ENCODE measurements at places on chromosomes 3 and 15. TPM values are rescaled to one million over a fixed set of nuclear protein-coding genes. Genes with fewer than 3 reads are reported as not detected.
A peak's percentile ranks its signal among the peaks of the same experiment; 100 is the strongest.

DNA sequence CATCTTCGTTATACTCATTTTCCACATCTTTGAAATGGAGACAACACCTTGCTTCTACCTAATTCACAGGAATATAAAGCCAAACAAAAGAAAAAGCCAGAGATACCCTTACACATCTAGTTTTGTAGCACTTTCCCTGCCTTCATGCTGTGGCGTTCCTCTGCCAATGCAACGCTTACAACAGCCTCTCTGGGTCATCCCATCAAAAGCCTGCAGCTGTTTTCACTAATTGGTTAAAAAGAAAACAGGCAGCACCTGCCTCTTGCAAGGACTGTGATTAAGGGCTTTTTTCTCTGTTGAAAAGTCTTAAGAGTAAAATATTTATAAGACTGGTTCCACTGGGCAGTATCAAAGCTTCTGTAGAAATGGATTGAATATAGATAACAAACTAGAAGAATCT lies 120.3 kb downstream of the FMN1 start:
- H3K4me3 ChIP-seq, result no peak overlapping the region
- no peaks in the 10 kb centered on the region for H3K36me3 ChIP-seq
- H3K27ac ChIP-seq, result no peak overlapping the region
- no peaks in the 10 kb centered on the region for H3K4me1 ChIP-seq

DNA sequence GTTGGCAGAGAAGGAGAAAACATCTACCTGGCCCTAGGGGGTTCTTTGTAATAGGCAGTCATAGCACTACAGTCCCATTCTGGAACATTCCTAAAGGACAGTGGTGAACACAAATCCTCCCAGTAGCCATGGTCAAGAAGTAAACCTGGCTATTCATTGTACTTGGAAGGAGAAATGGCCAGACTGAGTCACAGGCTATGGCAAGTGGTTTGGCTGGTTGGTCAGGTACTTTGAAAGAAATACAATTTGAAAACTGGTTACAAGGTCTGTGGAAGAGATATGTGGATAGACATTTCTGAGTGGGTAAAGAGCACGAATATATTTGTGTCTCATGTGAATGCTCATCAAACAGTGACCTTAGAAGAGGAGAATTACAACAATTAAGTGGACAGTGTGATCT lies 33.0 kb upstream of the FAN1 start:
- H3K4me3 ChIP-seq, result no peak overlapping the region
- H3K4me1 ChIP-seq, result no peaks in the 10 kb centered on the region
- no peak overlapping the region for H3K27ac ChIP-seq
- no peaks in the 10 kb centered on the region for H3K36me3 ChIP-seq

DNA sequence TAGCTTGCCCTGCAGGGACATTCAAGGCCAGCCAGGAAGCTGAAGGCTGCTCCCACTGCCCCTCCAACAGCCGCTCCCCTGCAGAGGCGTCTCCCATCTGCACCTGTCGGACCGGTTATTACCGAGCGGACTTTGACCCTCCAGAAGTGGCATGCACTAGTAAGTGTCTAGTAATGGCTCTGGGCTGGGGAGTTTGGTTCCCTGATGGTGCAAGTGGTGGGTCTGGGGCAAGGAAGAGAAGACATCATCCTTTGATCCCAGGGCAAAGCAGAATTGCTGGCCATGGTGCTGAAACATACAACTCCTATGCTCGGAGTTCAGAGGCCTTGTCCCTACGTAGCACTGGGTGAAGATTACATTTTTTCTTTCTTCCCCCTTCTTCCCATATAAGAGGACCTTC lies 311.4 kb downstream of the EPHB1 start:
- no peak overlapping the region for H3K27ac ChIP-seq
- no peak for DNase-seq
- H3K4me1 ChIP-seq, result peaks cover 3% of the 10 kb centered on the region
- no peak overlapping the region for H3K4me3 ChIP-seq
- H3K36me3 ChIP-seq, result no peaks in the 10 kb centered on the region
- H3K27me3 ChIP-seq, result no peaks in the 10 kb centered on the region

GRCh38 chr3:182786564-182787196 lies 6.6 kb upstream of the ATP11B start:
- H3K4me1 ChIP-seq, result no peaks in the 10 kb centered on the region
- no peaks in the 10 kb centered on the region for H3K36me3 ChIP-seq
- DNase-seq, result no peak
- peaks cover 4% of the 10 kb centered on the region for H3K27me3 ChIP-seq
- no peak overlapping the region for H3K27ac ChIP-seq

DNA sequence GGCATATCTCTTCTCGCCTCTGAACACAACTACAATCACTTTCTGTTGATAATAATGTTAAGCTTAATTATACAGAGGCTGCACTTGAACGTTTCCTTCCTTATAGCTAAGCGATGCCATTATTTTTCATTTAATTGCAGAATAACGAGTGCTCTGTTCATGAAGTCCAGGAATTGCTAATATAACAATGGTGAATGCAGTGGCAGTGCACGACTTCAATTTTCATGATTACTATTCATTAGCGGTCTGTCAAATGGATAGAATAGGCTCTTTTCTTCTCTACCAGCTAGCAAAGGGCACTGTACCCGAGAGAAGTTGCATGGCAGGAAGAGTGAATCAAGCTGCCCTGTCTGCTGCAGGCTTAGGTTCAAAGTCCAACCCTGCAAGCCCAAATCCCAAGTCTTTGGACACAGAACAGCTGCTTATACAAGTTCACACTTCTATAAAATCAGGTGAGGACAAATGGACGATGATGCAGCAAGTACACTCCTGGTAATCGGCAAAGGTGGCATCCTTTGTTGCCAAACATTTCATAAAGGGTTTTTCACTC lies 75.6 kb downstream of the PDZRN3 start:
- no peak for DNase-seq
- H3K4me1 ChIP-seq, result peaks cover 12% of the 10 kb centered on the region
- no peaks in the 10 kb centered on the region for H3K36me3 ChIP-seq
- H3K27me3 ChIP-seq, result no peaks in the 10 kb centered on the region
- H3K27ac ChIP-seq, result peak overlapping the region; percentile 78
- H3K4me3 ChIP-seq, result no peak overlapping the region

- no peak for DNase-seq
- no peak overlapping the region for H3K27ac ChIP-seq
- H3K27me3 ChIP-seq, result no peaks in the 10 kb centered on the region
- no peaks in the 10 kb centered on the region for H3K4me1 ChIP-seq
Observed at GRCh38 chr3:138253609-138254008, 66.5 kb downstream of the ARMC8 start.

- no peaks in the 10 kb centered on the region for H3K4me1 ChIP-seq
- no peaks in the 10 kb centered on the region for H3K36me3 ChIP-seq
- no peak overlapping the region for H3K27ac ChIP-seq
- no peak overlapping the region for H3K4me3 ChIP-seq
- no peak for DNase-seq
Observed at GRCh38 chr3:119662604-119663373, 2.4 kb upstream of the POPDC2 start.

- H3K36me3 ChIP-seq, result no peaks in the 10 kb centered on the region
- H3K27ac ChIP-seq, result no peak overlapping the region
- H3K4me1 ChIP-seq, result no peaks in the 10 kb centered on the region
- DNase-seq, result peak; percentile 52
- H3K4me3 ChIP-seq, result no peak overlapping the region
Observed at GRCh38 chr15:46266661-46267060, 631.8 kb downstream of the SQOR start.

GRCh38 chr3:110859336-110859735 lies 212.3 kb upstream of the NECTIN3 start:
- no peaks in the 10 kb centered on the region for H3K4me1 ChIP-seq
- H3K27ac ChIP-seq, result no peak overlapping the region
- H3K4me3 ChIP-seq, result no peak overlapping the region
- H3K36me3 ChIP-seq, result no peaks in the 10 kb centered on the region
- no peaks in the 10 kb centered on the region for H3K27me3 ChIP-seq
- DNase-seq, result no peak

- H3K36me3 ChIP-seq, result no peaks in the 10 kb centered on the region
- H3K4me1 ChIP-seq, result no peaks in the 10 kb centered on the region
- no peak overlapping the region for H3K27ac ChIP-seq
- DNase-seq, result no peak
- no peak overlapping the region for H3K4me3 ChIP-seq
Observed at GRCh38 chr3:55501905-55502304, 14.8 kb upstream of the WNT5A start.

- no peak overlapping the region for H3K27ac ChIP-seq
- H3K4me1 ChIP-seq, result no peaks in the 10 kb centered on the region
- no peaks in the 10 kb centered on the region for H3K36me3 ChIP-seq
Observed at GRCh38 chr3:177300039-177300833, 103.0 kb upstream of the TBL1XR1 start.

- H3K27ac ChIP-seq, result no peak overlapping the region
- peaks cover 3% of the 10 kb centered on the region for H3K36me3 ChIP-seq
- H3K4me3 ChIP-seq, result no peak overlapping the region
- H3K27me3 ChIP-seq, result no peaks in the 10 kb centered on the region
- no peak for DNase-seq
Observed at GRCh38 chr3:195169011-195169649, 101.8 kb downstream of the XXYLT1 start.

DNA sequence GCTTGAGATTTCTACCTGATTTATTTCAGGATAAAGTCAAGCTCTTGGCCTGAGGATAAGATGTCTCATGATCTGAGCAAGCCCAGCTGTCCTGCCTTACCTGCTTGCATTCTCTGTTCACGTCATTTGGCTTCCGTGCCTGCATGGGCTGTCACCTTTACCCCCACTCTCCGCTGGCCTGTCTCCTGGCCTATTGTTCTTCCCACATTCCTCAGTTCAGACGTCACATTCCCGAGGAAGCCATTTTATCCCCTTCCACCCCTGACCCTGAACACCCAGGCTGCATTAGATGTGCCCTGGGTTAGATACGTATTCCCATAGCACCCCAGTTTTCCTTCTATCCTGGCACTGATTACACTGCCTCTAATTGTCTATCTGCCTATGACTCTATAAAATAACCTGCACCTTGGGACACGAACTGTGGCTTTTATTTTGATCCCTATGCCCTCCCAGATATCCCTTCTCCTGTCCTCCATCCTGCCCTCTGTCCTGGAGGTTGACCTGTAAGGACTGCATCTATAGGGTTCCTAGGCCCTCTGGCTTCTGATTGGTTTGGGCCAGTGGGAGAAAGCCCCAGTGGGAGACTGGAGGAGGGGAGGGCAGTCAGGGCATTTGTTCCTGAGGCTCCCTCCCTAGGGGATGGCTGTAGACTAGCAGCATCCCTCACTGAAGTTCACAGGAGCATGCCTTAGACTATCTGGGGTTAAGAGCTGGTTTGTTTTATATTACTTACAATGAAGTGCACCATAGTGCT lies 19.2 kb upstream of the UBE2Q2 start:
- no peaks in the 10 kb centered on the region for H3K27me3 ChIP-seq
- no peak for DNase-seq
- H3K4me3 ChIP-seq, result no peak overlapping the region
- no peaks in the 10 kb centered on the region for H3K36me3 ChIP-seq
- no peak overlapping the region for H3K27ac ChIP-seq

- no peaks in the 10 kb centered on the region for H3K27me3 ChIP-seq
- H3K36me3 ChIP-seq, result no peaks in the 10 kb centered on the region
- no peak for DNase-seq
- no peak overlapping the region for H3K27ac ChIP-seq
- H3K4me1 ChIP-seq, result peaks cover 10% of the 10 kb centered on the region
Observed at GRCh38 chr15:80324545-80325080, 72.6 kb upstream of the CTXND1 start.

DNA sequence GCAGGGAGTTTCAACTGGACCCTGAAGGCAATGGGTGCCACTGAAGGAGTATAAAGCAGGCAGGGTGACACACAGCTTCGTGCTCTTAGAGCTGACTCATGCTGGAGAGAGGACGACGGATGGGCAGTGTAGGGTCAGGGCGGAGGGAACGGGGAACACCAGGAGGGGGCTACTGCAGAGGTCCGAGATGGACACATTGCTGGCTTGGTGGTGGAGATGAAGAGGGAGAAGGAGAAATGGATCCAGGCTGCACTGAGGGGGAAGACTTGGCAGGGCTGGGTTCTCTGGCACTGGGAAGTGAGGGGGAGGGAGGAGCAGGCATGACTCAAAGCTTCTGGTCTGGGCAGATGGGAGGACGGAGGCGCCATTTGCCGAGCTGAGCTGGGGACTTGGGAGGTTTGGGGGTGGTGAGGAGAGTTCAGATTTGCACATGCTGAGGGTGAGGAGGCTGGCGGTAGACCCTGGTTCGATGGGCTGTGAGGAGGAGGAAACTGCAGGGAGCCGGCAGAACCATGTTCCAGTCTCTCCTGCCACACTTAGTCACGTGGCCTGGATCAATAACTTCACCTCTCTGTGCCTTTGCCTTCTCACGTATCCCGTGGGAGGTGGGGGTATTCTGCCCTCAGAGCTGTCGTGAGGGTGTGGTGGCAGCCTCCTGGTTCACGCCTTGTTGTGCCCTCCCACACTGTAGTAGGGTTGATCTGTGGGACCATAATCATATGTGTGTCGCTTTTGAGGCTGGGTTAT lies 4.6 kb upstream of the KCTD6 start:
- DNase-seq, result no peak
- H3K27me3 ChIP-seq, result no peaks in the 10 kb centered on the region
- H3K4me3 ChIP-seq, result no peak overlapping the region
- H3K27ac ChIP-seq, result no peak overlapping the region

GRCh38 chr3:188734395-188734794 lies 437.4 kb upstream of the TPRG1 start:
- no peaks in the 10 kb centered on the region for H3K36me3 ChIP-seq
- DNase-seq, result peak; percentile 52
- H3K27me3 ChIP-seq, result no peaks in the 10 kb centered on the region

DNA sequence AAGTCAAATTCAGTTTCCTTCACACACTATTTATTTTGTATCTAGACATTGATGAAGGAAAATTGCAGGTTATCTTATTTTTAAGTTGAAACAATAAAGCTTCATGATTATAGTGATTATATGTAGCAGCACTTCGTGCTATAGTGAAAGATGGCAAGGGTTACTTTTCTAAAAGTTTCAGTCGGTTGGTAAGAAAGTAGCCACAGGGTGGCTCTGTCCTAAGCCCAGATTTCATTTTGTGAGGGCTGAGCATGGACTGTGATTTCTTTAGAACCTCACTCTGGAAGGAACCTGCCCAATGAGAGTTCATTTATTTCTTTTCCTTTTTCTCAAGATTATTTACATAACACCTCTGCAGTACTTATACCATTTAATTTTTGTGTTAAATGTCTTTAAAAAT lies 66.5 kb downstream of the NME9 start:
- peaks cover 10% of the 10 kb centered on the region for H3K36me3 ChIP-seq
- H3K27ac ChIP-seq, result no peak overlapping the region
- no peaks in the 10 kb centered on the region for H3K27me3 ChIP-seq

DNA sequence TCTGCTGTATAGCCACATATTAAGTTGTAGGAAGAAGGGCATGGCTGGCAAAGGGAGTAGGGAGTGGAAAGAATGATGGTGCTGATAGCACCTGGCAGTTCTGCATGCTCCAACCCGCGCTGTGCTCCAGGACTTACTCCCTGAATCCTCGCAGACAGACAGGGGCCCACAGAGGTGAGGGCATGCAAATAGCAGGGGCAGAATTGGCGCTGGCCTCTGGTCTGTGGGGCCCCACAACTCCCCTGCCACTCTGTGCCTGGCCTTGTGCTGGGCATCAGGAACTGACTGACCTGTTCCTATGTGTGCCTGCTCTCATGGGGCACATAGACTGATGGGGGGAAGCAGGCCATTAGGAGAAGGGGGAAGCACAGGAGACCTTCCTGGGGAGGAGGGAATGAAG lies 20.9 kb downstream of the HDAC11 start:
- H3K4me3 ChIP-seq, result no peak overlapping the region
- DNase-seq, result no peak
- no peaks in the 10 kb centered on the region for H3K27me3 ChIP-seq
- H3K4me1 ChIP-seq, result peaks cover 18% of the 10 kb centered on the region
- H3K27ac ChIP-seq, result no peak overlapping the region

The CMTM6 gene
- 60.2 TPM for total RNA-seq

The GOLGA6L7 gene
- total RNA-seq, result not detected

The TMEM212 gene
- total RNA-seq, result 0.40 TPM

The SH2D7 gene
- not detected for total RNA-seq

The SPTBN5 gene
- total RNA-seq, result 2.9 TPM

The DNAJA4 gene
- 21.7 TPM for total RNA-seq

The COX17 gene
- 42.4 TPM for total RNA-seq

The FBXO45 gene
- total RNA-seq, result 31.3 TPM
